ENCODE measurements at places on chromosomes 6 and 20. TPM values are rescaled to one million over a fixed set of nuclear protein-coding genes. Genes with fewer than 3 reads are reported as not detected.
A peak's percentile ranks its signal among the peaks of the same experiment; 100 is the strongest.

DNA sequence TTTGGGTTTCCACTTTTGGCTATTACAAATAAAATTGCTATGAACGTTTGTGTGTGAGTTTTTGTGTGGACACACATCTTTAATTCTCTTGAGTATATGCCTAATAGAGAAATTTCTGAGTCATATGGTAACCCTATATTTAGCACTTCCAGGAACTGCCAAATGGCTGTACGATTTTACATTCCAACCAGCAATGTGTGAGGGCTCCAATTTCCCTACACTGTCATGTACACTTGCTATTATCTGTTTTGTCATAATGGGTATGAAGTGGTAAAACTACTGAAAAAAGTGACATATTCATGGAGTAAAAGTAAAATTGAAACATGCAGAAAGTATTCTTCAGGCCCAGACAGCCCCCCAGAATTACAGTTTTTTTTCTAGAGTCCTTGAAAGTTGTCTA, 59.6 kb upstream of the ESR1 start:
- no peak for DNase-seq

GRCh38 chr20:37192137-37192854, 12.9 kb upstream of the MROH8 start:
- DNase-seq, result peak; percentile 61

GRCh38 chr6:129346964-129347363, 363.0 kb downstream of the ARHGAP18 start:
- no peak for DNase-seq

DNA sequence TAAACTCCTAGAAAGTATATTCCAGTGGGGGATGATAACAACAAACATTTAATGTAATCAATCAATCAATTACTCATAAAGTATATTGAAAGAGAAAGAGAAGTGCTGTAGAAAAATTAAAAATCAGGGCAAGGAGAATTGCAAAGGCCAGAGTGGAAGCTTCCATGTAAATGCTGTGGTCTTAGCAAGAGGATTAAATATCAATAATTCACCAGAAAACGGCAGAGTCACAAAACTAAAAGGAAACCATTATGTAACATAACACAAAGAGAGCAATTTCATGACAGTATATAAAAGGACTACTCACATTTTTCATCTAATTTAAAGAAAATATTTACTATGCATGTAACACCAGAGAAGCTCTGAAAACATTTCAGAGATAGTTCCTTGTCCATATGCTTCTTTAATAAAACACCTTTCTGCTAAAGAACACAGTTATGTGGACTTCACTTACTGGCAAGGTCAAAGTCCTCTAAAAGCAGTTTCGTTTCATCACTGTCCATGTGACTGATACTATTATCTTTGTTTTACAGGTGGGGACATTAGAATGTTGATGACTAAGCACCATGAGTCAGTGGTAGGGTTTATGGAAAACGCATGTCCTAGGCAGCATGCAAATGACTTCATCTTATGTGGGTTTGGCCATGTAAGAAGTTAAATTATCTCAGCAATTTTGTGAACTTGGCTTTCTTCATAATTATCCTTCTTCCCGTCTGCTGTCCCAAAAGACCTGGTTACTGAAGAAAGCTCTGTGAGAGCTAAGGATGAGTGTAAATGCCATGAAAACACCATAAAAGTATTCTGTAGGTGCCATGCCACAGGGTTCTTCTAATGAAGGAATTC, 185.8 kb upstream of the TENT5A start:
- peak; percentile 10 for DNase-seq

GRCh38 chr20:19774135-19774933, 16.3 kb downstream of the RIN2 start:
- no peak for DNase-seq

The RCAN2 gene
- total RNA-seq, result 0.05 TPM

DNA sequence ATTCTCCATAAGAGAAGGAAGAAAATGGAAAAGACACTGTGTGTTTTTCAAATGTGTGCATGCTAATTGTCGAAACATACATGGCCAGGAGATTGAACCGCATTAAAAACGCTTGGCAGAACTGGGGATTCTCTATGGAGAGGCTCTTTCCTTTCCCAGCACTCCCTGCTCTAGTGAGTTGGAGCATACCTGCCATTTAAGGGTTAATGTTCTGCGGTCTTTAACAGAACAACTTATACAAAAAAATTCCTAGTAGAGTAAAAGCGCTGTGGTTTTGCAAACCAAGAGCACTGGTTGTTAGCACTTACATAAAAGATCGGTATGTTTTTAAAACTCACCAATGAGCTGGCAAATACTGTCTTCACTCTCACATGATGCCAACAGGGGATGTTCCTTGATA, 1.5 kb downstream of the TAGAP start:
- no peak for DNase-seq

GRCh38 chr6:37802810-37803209, 16.7 kb upstream of the ZFAND3 start:
- DNase-seq, result no peak

DNA sequence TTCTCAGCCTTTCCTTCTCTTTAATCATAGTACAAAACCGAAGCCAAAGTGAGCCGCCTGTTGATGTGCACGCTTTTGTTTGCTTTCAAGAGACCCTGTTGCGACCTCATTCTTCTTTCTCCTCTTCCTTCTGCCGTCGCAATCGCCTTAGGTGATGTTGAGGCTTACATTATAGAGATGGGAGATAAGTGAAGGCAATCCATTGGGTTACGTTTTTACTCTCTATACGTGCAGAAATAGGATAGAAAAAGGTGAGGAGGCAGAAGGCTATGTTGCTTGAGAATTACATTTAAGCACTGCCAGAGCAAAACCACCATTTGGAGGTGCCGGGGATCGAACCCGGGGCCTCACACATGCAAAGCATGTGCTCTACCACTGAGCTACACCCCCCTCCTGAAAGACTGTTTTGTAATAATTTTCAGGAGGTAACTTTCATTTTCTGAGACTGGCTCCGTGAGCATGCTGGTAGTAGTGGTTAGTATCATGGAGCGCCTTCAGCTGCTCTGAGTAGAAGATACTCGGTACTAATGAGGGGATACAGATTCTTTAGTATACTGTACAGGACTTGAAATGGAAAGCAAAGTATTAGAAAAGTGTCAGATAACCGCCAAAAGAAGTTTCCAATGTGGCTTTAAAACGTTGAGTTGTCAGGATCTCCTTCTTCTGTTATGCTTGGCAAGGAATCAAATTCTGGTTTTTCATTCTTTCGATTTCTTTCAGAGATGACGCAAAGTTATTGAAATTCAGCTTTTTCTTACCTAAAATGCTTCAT, 165.6 kb downstream of the TRIM27 start:
- peak; percentile 96 for DNase-seq
